ENCODE measurements at places on chromosomes 12 and 14.
A peak's percentile ranks its signal among the peaks of the same experiment; 100 is the strongest.

DNA sequence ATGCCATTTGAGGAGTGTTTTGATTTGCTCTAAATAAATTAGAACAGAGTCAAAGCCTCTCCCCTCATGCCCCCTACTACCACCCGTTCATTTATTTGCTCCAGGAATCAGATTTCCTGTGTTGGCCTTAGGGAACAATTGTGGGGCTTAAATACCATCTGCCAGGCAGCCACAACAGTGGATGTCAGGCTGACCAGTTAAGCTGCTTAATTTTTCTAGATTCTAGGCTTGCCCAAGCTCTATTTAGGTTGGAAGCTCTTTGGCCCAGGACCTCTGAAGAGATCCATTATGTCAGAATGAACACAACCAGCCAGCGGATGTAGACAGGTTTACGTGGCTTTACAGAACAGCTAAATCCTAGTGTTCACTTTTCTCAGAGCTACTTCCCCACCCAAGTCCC is 1.0 kb upstream of the TIMELESS start:
- no peak for DNase-seq

- no peak for DNase-seq
Measured at GRCh38 chr12:32083489-32083888, 23.2 kb upstream of the BICD1 start.

GRCh38 chr14:93939304-93940229 is 12.4 kb downstream of the FAM181A start:
- peak; percentile 89 for DNase-seq

DNA sequence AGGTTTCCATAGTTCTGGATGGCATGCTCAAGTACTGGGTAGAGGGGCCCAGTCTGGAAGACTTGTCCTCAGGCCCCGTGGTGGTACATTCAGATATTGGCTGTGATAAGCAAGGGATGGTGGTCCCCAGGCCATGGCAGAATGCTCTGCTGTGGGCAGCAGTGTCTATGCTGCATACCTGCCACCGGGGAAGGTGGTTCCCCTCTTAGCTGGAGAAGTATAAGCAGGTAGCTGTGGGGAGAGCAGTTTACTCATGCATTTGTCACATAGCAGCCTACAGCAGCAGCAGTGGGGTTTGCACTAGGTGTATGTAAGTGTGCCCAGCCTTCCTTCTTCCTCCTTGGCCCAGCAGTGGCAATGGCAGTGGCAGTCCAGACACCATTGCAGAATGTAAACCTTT is 69.3 kb upstream of the ADAMTS20 start:
- no peak for DNase-seq

DNA sequence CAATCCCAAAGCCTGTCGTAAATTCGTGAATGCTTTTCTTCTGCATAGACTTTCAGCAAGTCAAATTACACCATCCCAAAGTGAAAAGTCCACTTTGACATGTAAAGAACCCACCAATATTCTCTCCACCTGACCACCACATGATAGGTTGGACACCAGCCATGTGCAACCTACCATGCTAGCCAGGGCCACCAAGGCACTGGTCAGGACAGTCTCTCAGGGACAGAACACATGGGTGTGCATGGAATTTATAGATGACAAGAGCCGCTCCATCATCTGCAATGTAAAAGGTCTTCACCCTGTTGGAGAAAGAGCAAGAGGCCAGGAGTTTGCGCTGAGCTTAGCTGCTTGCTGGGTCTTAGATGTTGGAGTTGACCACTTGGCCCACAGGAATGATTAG is 5.4 kb upstream of the KRT76 start:
- no peak for DNase-seq

DNA sequence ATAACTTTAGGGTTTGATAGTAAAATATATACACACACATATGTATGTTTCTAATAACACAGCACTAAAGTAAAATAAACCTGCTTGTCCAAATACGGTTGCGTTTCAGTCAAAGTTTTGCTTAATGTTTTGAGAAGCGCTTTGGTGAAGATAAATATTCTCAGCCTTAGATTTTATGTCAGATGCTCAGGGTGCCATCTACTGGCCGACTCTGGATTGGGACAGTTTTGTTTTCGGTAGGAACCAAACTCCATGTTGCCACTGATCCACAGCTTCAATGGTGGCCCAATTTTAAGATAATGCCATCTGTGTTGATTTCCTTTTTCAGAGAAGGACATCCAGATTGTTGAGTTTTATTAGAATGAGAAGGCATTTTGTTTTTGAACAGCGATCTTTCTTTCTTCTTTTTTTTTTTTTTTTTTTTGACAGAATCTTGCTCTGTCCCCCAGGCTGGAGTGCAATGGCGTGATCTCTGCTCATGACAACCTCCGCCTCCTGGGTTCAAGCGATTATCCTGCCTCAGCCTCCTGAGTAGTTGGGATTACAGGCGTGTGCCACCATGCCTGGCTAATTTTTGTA is 43.1 kb downstream of the LLPH start:
- DNase-seq: peak; percentile 29

DNA sequence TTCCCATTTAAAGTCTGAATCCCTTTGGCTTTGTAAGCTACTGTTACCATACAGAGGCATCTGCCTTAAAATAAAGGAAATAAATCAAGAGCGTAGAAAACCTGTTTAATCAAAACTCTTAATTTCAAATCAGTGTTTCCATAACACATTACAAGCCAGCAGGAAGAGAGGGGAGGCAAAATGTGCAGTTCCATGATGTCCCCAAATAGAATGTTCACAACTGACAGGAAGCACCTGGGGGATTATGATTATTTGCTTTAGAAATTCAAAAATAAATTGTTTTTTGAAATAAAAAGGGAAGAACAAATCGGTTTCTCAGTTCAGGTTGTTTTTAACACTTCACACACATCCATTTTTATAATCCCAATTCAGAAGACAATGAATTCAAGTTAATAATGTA is 21.4 kb downstream of the SOCS2 start:
- DNase-seq: no peak

DNA sequence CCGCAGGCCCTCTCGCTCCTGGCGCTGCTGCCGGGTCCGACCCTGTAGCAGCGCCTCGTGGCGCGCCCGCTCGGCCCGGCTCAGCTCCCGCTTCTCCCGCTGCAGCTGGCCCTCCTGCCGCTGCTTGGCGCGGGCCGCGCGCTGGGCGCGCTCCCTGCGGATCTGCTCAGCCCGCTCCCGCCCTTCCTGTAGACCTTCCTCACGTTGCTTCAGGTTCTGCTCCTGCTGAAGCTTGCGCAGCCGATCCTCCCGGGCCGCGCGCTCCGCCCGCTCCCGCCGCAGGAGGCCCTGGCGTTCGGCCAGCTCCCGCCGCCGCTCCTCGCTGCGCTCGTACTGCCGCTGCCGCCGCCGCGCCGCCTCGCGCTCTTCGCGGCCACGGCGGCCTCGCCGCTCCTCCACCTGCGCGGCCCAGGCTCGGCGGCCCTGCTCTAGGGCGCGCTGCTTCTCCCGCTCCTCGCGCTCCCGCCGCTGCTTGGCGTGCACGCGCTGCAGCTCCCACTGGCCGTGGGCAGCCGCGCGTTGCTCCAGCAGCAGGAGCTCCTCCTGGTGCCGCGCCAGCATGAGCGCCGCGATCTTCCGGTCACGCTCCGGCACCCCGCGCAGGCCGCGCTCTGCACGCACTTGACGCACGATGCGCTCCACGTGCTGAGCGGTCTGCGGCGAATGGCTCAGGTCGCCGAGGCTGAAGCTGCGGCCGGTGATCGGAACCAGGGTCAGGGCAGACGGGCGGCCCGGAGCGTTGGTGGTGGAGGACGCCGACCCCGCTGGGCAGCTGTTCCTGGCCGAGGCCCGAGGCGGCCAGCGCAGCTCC is 2.4 kb downstream of the CCDC177 start:
- DNase-seq: no peak

- no peak for DNase-seq
Measured at GRCh38 chr14:103107455-103107854, 12.9 kb downstream of the EXOC3L4 start.

DNA sequence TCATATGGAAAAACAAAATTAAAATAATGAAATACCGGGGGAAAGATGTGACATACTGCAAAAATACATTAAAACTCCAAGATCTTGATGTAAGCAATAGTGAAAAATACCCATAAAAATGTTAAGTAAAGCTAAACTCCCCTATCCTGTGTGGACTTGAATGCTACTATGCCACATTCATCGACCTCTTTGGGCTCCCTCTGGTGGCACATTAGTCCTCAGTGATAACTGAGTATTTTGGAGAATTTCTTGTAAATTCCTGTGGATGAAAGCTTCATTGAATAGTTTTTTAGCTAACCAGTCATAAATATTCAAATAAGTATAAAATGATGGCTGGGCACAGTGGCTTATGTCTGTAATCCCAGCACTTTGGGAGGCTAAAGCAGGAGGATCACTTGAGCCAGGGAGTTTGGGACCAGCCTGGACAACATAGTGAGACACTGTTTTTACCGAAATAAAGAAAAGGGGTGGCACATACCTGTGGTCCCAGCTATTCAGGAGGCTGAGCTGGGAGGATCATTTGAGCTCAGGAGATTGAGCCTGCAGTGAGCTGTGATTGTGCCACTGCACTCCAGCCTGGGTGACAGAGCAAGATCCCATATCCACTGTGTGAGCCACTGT is 42.4 kb upstream of the SGPP1 start:
- peak; percentile 18 for DNase-seq

DNA sequence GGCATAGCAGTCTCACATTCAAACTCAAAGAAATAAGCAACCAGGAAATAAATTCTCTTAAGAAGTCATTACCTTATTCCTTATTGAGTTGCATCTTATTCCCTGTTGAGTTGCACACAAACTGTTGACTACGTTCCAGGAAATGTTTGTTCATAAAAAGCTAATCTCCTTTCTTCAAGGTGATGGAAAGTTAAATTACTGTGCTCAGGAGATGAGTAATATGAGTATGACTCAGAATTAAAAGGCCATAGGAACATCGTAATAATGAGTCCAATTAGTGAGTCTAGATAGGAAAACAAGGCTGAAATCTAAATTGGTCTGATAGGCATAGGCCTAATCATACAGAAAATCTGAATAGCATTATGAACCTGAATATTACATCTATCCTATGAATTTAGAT is 203.1 kb downstream of the SLC2A13 start:
- DNase-seq: no peak

GRCh38 chr14:105346876-105347586 is 32.5 kb downstream of the PACS2 start:
- no peak for DNase-seq

GRCh38 chr14:59377491-59377890 is 87.7 kb downstream of the GPR135 start:
- no peak for DNase-seq

GRCh38 chr14:100892496-100893227 is 10.9 kb downstream of the RTL1 start:
- DNase-seq: no peak

DNA sequence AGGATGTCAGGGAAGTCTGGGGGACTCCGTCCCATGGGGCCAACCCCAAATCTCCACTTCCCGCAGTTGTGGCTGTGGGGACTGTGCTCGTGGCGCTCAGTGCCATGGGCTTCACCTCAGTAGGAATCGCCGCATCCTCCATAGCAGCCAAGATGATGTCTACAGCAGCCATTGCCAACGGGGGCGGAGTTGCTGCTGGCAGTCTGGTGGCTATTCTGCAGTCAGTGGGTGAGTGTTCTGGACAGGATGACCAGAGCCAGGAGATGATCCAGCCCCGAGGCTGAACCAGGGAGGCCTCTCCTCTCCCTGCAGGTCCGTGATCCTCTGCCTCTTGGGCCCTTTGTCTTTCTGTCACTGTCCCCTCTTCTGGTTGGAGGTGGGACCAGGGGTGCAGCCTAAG is 8.8 kb upstream of the IFI27 start:
- DNase-seq: no peak

DNA sequence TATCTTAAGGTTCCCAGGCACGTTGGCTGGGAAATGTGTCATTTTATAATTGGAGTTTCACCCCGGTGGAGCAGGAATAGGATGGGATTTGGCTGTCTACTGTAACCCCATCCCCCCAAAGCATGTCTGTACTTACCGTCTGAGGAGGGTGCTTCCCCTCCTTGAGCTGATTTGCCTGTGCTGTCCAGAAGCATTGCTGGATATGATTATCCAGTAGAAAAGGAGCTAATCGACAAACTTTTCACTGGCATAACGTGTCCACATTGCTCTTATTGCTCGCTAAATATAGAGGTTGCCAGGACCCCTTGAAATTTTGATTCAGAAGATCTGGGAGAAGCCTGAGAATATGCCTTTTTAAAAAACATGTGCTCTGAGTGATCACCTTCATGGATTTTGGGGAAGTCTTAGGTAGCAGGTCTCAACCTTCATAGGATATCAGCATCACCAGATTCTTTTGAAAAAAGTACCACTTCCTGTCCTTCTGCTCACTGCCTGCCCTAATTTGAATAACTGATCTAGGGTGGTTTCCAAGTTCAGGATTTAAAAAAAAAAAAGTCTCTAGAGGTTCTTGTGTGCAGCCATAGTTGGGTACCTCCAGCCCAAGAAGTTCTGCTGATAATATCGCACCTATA is 80.4 kb upstream of the KCNA1 start:
- DNase-seq: no peak

Data from activated CD8-positive, alpha-beta memory T cell treated with anti-CD3 and anti-CD28 coated beads for 1 hour (primary cell).